ENCODE measurements at places on chromosomes 6 and 20.

GRCh38 chr20:11521476-11522365, 396.0 kb upstream of the BTBD3 start:
- DNase-seq = no peak

- no peak for DNase-seq
Measured at GRCh38 chr20:17520583-17520982, 10.6 kb downstream of the BFSP1 start.

GRCh38 chr6:81979767-81980166, 227.3 kb upstream of the TENT5A start:
- DNase-seq = no peak

- no peak for DNase-seq
Measured at GRCh38 chr6:154894902-154895301, 100.2 kb upstream of the TIAM2 start.

GRCh38 chr6:136647363-136647852, 97.2 kb upstream of the MAP7 start:
- no peak for DNase-seq

GRCh38 chr6:108831104-108831503, 17.1 kb upstream of the ARMC2 start:
- DNase-seq = no peak

GRCh38 chr6:130872250-130873095, 45.3 kb downstream of the SMLR1 start:
- DNase-seq = no peak

DNA sequence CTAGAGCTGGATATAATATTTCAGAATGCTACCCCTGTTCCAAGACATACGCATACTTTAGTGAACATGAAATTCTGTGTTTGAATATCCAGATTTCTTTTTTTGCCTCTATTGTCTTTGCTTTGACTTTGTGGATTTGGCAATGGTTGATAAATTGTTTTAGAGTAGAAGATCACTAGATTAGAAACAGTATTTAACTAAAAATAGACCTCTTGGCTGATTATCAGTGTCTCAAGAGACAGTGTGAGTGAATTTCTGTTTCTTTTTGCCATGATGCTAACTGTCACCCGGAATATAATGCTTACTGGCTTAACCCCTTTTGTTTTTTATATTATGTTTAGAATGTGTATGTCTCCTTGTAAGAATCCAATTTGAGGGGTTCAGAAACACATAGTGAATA, 102.5 kb downstream of the PLCB1 start:
- DNase-seq = no peak

DNA sequence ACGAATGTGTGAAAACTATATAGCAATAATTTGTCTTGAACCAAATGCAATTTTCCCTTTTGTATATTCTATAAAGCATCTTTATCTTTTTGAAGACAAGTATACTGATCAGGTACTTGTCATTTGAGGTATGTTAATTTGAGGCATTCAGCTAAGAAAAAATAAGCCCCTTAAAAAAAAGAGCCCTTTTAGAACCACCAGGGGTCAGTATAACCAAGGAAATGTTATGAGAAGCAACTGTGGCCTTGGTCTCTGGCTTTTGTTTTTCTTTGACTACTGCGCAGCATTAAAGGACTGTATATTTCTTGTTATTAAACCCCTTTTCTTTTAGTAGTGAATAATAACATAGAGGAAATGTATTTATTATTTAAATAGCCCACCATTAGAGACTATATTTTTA, 43.1 kb downstream of the CD109 start:
- DNase-seq = peak; percentile 19

DNA sequence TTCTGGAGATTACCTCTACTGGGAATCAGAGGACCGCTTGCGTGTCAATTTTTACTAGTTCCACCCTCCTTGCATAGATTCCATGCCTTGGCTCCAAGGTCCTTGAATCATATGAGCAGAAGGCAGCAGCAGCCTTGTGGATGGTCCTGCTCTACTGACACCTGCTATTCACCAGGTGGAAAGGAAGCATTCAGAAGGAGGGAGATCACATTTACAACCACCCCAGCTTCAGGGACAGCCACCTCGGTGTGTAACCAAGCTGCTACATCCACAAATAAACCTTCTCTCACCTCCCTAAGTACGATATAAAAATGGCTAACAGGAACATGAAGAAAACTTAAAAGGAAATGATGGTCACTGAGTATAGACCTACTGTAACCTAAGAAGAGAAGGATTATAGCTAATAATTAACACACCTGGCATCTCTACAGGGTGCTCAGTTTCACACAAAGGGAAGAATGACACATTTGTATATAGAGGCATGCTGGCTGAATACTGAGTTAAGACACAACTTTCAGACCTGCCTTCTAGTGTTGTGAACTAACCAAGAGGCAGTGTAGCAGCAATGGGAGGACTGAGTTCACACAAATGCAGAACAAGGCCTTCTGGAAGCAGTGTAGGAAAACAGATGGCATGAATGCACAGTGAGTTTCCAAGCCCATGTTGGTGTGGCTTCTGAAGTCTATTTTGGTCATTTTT, 46.3 kb upstream of the SRPK1 start:
- no peak for DNase-seq

GRCh38 chr6:84638286-84638685, 126.1 kb downstream of the TBX18 start:
- DNase-seq = no peak

All from retinal pigment epithelial cell (primary cell).